ENCODE measurements at places on chromosomes 7 and 10.
A peak's percentile ranks its signal among the peaks of the same experiment; 100 is the strongest.

- no peak for DNase-seq
These were observed 44.8 kb upstream of the BAMBI start for GRCh38 chr10:28632584-28632945.

GRCh38 chr7:26376175-26376917, 84.7 kb downstream of the SNX10 start:
- DNase-seq: peak; percentile 47

DNA sequence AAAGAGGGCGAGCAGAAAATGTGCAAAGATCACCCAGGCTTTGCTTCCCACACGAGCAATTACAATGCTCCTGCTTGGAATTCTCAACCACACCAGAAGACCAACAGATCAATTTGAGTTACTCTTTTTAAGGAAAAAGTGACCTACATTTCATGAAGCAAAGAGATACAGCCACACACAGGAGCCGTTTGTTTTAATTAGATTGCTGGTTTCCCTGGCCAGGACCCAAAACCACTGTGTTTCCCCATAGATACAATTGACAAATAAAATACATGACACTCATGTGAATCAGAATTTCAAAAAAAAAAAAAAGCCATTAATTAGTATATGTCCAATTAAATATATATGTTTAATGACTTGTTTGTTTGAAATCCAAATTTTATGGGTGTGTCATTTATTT, 458.3 kb downstream of the PLXDC2 start:
- no peak for DNase-seq

DNA sequence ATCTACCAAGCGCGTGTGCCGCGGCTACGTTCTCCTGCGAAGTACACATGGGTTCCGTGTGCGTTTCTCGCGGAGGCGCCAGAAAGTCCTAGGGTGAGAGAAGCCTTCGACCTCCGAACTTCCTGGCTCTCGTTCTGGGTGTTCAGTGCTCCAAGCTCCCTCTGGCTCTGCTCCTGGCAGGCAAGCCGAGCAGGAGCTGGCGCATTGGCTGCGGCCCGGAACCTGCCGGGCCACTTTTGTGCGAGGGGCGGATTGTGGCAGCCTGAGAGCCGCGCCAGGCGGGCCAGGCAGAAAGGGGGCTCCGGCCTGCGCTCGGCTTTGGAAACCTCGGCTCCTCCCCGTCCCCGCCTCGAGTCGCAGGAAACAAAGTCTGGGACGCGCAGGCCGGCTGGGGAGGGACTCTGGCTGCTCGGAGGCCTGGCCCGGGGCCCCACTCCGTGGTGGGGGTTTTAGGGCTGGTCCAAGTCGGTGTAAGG, 9.6 kb downstream of the EMX2 start:
- no peak for DNase-seq

- no peak for DNase-seq
These were observed 21.6 kb downstream of the AHR start for GRCh38 chr7:17320102-17320497.

GRCh38 chr7:81007051-81007450, 88.2 kb upstream of the SEMA3C start:
- no peak for DNase-seq

GRCh38 chr10:62182171-62182570, 86.5 kb downstream of the RTKN2 start:
- DNase-seq: no peak

DNA sequence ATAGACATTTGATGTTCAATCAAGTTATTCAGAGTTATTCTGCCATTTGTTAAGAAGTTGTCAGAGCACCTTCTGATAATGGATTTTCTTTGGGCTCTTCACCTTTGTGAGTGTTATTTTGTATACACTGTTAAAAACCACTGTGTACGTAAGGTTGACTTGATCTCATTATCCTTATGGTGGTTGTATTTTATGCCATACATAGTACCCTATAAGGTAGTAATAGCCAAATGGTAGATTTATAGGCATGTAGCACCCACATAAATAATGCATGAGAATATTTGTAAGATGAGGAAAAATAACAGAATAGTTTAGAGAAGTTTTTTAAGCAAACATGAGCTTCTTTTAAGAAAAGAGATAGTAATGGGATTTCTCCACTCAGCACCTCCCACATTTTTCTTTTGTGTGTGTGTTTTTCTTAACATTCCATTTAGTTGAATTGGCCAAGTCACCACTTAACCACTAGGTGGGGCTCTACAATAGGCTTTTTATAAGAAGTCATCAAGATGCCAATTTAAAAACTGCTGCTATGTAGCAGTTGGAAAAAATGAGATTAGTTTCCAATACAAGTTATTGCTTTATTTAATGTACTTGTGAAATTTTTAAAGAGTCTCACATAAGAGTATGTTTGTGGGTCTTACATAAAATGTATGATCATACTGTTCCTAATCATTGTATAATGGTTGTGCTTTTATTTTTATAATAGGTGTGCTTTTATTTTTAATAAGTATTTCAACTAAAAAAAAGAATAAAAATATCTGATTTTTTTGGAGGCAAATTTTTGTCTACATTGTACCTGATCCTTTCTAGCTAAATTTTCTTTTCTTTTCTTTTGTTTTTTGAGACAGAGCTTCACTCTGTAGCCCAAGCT, 41.1 kb upstream of the STMP1 start:
- no peak for DNase-seq

GRCh38 chr7:112410092-112410491, 40.2 kb upstream of the IFRD1 start:
- no peak for DNase-seq

GRCh38 chr10:11181978-11182377, 164.3 kb downstream of the CELF2 start:
- no peak for DNase-seq

DNA sequence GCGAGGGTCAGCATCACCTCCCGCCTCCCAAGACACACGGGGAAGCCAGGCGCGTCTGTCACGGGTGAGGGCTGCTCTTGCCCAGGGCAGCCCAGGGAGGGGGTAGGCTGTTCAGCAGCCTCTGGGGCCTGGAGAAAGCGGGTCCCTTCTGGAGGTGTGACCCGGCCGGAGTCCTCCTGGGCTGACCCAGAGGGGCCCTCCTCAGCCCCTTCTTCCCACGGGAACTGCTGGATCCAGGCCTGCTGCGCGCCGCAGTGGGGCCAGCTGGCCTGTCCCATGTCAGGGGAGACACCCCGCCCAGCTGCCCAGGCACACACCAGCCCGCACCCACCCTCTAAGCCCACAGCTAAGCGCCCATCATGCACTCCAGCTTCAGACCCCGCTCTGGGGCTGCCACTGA, 41.8 kb downstream of the INSIG1 start:
- DNase-seq: no peak

DNA sequence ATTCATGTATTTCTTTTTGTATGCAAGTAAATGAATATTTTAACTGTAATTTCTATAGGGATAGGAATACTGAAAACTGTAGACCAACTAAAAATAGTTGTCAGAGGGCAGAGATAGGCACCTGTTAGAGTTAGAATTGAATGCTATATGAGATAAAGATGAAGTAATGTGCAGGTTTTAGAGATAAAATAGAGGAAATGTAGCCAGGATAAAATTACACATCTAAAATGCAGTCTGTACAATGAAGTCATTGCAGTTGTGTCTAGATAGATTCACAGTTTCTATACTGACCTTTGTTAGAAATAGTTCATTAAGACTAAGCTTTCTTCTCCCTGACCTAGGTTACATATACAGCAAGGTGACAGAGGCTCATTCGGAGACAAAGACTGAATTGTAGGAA, 46.2 kb downstream of the SMNDC1 start:
- DNase-seq: no peak

- no peak for DNase-seq
These were observed 3.1 kb downstream of the KLLN start for GRCh38 chr10:87860156-87860795.

DNA sequence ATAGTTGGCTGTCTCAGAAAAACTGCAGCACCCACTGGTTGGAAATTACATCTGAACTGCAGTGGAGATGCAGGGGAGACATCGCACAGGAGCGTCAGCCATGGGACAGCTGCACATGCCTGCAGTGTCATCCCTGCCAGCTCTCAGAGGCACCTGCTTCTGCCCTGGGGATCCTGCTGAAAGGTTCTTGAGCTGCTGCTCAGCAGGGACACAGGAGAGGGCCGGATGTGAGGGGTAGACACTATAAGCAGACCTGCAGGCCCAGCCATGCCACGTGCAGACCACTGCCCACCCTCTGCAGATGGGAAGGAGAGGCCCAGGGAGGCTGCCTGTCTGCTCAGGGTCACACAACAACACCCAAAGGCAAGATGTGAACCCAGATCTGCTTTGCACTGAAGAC, 601.4 kb downstream of the DNAJB6 start:
- DNase-seq: no peak

DNA sequence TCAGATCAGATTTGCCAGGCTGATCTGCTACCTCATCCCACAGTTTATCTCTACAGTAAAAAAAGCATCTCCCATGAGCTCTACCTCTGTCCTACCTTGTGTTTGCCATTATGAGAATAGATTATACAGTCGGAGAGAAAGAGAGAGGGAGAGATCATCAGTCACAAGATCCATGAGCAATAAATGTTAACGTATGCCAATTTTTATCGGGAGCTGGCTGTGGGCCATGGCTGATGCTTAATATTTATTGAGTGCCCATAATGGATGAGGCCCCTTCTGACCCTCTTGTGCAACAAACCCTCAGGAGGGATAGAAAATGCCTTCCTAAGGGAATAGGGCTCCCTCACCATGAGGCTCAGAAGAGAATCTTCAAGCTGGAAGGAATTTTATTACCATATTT, 52.8 kb downstream of the C10orf90 start:
- DNase-seq: no peak

DNA sequence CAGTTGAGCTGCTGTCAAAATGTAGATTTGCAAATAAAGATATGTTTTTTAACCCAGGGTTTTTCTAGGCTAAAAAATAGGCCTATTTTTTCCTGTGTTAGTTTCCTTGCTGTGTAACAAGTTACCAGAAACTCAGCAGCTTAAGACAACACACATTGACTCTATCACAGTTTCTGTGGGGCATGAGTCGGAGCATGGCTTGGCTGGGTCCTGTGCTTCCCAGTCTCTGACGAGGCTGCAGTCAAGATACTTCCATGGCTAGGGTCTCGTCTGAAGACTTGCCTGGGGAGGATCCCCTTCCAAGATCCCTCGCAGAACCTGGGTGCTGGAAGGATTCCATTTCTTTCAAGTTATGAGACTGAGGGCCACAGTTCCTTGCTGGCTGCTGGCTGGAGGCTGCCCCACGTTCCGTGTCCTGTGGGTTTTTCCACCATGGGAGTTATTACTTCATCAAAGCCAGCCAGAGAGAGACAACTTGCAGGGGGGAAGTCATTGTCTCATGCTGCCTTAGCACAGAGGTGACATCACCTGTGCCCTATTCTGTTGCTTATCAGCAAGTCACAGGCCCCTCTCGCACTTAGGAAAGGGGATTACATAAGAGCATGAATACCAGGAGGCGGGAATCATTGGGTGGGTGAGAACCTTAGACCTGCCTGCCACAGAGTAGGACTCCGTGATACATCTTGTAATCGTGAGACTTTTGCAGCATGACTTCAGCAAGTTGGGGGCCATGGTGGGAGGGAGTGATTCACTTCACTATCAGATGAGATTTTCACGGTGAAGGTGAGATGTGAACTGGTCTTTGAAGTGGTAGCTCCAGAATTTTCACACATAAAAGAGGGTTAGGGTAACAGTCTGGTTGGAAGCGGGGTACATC, 77.9 kb downstream of the CCNY start:
- no peak for DNase-seq

GRCh38 chr7:142094861-142095260, 16.7 kb upstream of the MGAM2 start:
- DNase-seq: no peak

- no peak for DNase-seq
These were observed 22.1 kb upstream of the HSPB1 start for GRCh38 chr7:76280408-76280807.

- DNase-seq: no peak
These were observed 54.4 kb downstream of the SH3PXD2A start for GRCh38 chr10:103800789-103801540.

- DNase-seq: no peak
These were observed 160.1 kb downstream of the EXOC4 start for GRCh38 chr7:133412942-133413341.

GRCh38 chr10:133511907-133512528, 15.1 kb upstream of the CYP2E1 start:
- DNase-seq: no peak

DNA sequence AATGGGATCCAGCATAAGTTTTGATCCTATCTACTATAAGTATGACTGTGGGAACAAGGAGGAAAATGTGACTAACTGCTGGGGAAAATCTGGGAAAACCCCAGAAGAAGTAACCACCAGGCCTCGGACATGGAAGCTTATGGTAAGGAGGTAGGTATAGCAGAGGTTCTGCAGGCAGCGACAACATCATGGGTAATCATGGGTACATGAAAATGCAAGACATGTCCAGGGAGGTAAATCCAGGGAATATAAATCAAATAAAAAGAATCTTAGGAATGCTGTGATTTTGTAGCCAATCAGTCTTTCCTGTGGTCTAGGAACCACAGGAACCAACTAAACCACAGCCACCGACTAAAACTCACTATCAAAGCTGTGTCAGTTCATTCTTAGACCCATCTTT, 168.3 kb upstream of the NPY start:
- no peak for DNase-seq

DNA sequence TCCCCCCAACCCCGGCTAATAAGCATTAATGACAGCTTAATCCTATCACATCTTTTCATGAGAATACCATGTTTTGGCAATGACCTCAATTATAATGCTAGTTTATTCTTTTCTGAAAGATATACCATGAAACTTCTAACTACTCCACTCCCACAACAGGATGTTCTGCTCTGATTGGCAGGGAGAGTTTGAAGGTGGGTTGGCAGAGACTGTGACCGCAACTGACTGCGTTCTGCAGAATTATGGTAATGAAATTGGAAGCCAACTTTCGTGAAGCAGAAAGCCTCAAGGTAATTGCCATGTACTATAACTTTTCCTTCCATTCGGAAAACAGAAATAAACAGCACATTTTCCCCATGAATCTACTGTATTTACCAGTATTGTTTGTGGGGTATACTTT, 288.2 kb upstream of the SEMA3D start:
- DNase-seq: no peak

DNA sequence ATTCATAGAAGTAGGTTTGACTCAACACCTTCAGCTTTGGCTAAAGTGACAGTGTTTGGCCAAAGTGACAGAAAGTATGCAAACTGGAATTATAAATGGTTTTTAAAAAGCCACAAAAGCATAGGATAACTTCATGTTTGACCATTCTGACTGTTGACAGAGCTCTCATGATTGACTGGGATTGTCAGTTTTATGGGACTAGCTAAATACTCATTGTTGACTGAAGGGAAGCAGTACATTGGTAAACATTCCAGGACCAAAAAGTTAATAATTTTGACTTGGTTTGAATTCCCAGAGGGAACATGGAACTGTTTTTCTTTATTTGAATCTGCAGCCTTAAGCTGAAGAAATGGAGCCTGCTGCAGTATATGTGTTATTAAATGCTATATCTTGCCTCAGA, 84.6 kb upstream of the STEAP4 start:
- no peak for DNase-seq

- DNase-seq: no peak
These were observed 57.8 kb downstream of the GCC1 start for GRCh38 chr7:127527561-127527960.

GRCh38 chr7:20980232-20980631, 193.5 kb upstream of the SP8 start:
- no peak for DNase-seq
